ENCODE measurements at places on chromosomes 6 and 20. TPM values are rescaled to one million over a fixed set of nuclear protein-coding genes. Genes with fewer than 3 reads are reported as not detected.

Gene DEFB124
- 0.32 TPM for total RNA-seq

Gene PCSK2
- not detected for total RNA-seq

Gene TBC1D7
- 24.9 TPM for total RNA-seq

Gene CCN2
- 221 TPM for total RNA-seq

Gene REPS1
- 27.0 TPM for total RNA-seq

Gene CUTA
- total RNA-seq: 181 TPM

Gene SLC35F1
- total RNA-seq: 0.02 TPM

Gene KHDRBS2
- total RNA-seq: not detected

Gene BCAS1
- 0.69 TPM for total RNA-seq

Gene CGA
- 0.56 TPM for total RNA-seq

Gene RSPO4
- not detected for total RNA-seq

Gene BPIFB1
- not detected for total RNA-seq

Gene CD24
- 374 TPM for total RNA-seq

Gene SLC24A3
- 0.02 TPM for total RNA-seq

Gene TGM2
- total RNA-seq: 428 TPM

Gene SLC29A1
- 49.9 TPM for total RNA-seq

Gene CAP2
- 11.1 TPM for total RNA-seq

Gene OLIG3
- not detected for total RNA-seq

Gene NCR2
- total RNA-seq: not detected

Gene OTOR
- not detected for total RNA-seq

Gene CEP250
- total RNA-seq: 28.1 TPM

Gene SLC22A3
- total RNA-seq: 59.2 TPM

Gene DSP
- 40.4 TPM for total RNA-seq

Gene TUBE1
- 9.4 TPM for total RNA-seq

Gene SDC4
- 107 TPM for total RNA-seq

Gene SYNGAP1
- 8.3 TPM for total RNA-seq

Gene DDX43
- total RNA-seq: not detected

Gene PLEKHG1
- 0.71 TPM for total RNA-seq

Gene RAMACL
- total RNA-seq: 0.09 TPM

Gene PAK1IP1
- 19.3 TPM for total RNA-seq

Gene RGS19
- 43.6 TPM for total RNA-seq

Gene MYB
- 0.73 TPM for total RNA-seq

Gene SRMS
- 0.14 TPM for total RNA-seq

Gene PRND
- not detected for total RNA-seq

Gene ADGRF1
- 0.04 TPM for total RNA-seq

Gene TNNC2
- total RNA-seq: 0.12 TPM

Gene EDN3
- total RNA-seq: 2.7 TPM

Gene RNF39
- total RNA-seq: not detected

Gene GLP1R
- total RNA-seq: not detected

Gene PRKN
- total RNA-seq: not detected

Gene CASP8AP2
- 7.6 TPM for total RNA-seq

Gene FAM184A
- not detected for total RNA-seq

Gene SYCP2
- total RNA-seq: 0.29 TPM

Gene UBD
- 0.53 TPM for total RNA-seq

Gene CNR1
- total RNA-seq: 2.0 TPM

Gene NR2E1
- 0.07 TPM for total RNA-seq

Gene RAET1L
- total RNA-seq: 0.49 TPM

Gene NCOA5
- total RNA-seq: 22.6 TPM

Gene JPH2
- total RNA-seq: 6.8 TPM

Gene HCRTR2
- total RNA-seq: not detected

Gene FAM110A
- total RNA-seq: 5.1 TPM

Gene PKHD1
- not detected for total RNA-seq
